ENCODE measurements at places on chromosomes 2 and 18.
A peak's percentile ranks its signal among the peaks of the same experiment; 100 is the strongest.

DNA sequence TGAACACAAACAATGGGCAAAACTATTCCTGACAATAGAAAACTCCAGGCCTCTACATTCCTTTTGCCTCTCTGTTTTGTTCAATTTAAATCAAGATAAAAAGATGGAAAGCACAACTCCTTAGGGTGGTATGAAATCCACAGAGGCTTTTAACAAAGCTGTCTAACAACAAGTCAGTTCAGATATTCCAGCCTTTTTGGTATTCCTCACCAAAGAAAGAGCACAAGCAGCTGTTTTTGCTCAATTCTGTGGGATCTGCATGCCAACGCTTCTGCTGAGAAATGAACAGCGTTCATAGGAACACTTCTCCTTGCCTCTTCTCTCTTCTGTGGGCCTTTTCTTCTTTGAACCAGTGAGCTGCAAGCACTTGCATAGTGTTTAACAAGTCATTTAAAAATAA lies 411.6 kb upstream of the TCF4 start:
- DNase-seq, result no peak

GRCh38 chr2:215749092-215749957 lies 264.0 kb downstream of the MREG start:
- DNase-seq, result no peak

DNA sequence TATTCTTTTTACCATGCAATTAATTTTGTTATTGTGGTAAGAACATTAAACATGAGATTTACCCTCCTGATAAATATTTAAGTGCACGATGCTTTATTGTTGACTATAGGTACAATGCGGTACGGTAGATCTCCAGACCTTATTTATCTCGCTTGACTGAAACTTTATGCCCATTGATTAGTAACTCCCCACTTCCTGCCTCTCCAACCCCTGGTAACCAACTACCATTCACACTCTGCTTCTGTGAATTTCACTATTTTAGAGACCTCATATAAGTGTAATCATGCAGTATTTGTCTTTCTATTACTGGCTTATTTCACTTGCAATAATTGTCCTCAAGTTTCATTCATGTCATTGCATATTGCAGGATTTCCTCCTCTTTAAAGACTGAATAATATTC lies 195.7 kb upstream of the ID2 start:
- no peak for DNase-seq

GRCh38 chr2:192416060-192416459 lies 221.3 kb upstream of the TMEFF2 start:
- no peak for DNase-seq

DNA sequence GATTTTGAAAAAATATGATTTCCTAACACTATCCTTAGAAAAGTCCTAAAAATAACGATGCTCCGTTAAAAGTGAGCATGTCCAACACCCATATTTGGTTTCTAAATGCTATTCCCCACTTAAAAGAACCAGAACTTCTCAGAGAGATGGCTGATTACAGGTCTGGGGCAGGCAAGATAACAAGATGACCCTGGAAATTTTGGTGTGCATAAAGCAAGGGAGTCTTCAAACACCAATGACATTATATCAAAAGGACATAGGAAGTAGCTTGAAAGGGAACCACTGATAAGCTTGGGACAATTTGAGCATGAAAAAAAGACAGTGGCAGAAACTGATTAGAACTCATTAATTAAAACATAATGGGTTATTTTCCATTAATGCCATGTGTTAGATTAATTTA lies 17.9 kb downstream of the STK17B start:
- DNase-seq, result no peak

DNA sequence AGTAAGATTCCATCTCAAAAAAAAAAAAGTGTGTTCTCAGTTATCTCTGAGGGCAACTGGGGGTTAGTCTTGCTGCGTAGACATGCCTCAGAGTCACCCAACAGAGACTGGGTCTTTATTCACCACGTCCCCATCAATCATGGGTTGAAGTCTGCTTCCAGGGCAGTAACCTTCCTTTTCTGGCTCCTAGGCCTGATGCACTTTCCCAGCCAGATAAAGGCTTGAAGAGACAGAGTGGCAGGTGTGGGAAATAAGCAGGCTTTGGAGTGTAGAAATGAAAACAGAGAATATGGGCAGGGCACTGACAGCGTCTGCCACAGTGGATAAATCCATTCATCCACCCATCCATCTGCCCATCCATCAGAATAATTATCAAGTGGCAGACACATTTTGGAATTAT lies 134.1 kb upstream of the LGALSL start:
- DNase-seq, result no peak

- DNase-seq, result no peak
These were observed 396.8 kb upstream of the ID2 start for GRCh38 chr2:8285081-8285480.

GRCh38 chr2:72109904-72110303 lies 37.8 kb downstream of the CYP26B1 start:
- DNase-seq, result no peak

- no peak for DNase-seq
These were observed 17.3 kb downstream of the ALPK2 start for GRCh38 chr18:58611395-58612131.

GRCh38 chr18:49162226-49162864 lies 211.6 kb upstream of the SMAD7 start:
- DNase-seq, result no peak

GRCh38 chr2:241018051-241018891 lies 19.9 kb downstream of the SNED1 start:
- DNase-seq, result no peak

DNA sequence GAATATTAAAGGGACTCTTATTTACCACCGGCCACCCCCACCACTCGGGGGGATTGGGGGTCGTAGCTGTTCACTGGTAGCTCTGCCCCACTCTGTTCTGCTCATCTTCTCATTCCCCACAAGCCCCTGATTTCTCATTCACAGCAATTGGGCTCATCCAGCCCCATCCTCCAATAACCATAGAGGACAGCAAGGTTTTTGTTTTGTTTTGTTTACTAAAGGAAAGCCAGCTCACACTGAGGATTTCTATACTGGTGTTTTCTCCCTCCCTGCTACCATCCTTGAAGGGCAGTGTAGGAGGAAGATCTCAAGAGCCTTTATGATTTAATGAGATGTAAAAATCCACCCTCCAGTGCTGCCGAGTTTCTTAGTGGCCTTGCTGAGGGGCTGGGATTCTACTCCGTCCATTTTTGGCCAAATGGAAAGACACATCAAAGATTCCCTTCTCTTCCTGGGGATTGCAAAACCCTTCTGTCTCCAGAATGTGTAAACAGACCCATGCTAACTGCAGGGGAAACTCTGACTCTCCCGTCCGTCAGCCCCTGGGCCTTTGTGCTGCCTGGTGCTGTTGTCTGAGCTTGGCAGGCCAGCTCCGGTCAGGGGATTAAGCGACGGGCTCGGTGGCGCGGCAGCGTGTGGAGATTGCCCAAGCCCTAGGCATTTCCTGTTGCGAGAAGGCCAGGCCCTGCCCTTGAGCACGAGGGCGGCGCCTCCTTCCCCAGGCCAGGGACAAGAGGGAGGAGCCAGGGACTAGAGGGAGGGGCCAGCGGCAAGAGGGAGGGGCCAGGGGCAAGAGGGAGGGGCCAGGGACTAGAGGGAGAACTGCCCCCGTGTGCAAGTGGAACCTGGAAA lies 165.0 kb downstream of the ANTXR1 start:
- DNase-seq, result peak; percentile 4

- DNase-seq, result peak; percentile 23
These were observed 65.8 kb upstream of the EML6 start for GRCh38 chr2:54657664-54658083.

- no peak for DNase-seq
These were observed 97.6 kb downstream of the MAPRE2 start for GRCh38 chr18:35138773-35139172.

- DNase-seq, result no peak
These were observed 60.0 kb downstream of the MBP start for GRCh38 chr18:77072566-77072965.

- DNase-seq, result no peak
These were observed 41.2 kb upstream of the DAPL1 start for GRCh38 chr2:158753641-158754611.

DNA sequence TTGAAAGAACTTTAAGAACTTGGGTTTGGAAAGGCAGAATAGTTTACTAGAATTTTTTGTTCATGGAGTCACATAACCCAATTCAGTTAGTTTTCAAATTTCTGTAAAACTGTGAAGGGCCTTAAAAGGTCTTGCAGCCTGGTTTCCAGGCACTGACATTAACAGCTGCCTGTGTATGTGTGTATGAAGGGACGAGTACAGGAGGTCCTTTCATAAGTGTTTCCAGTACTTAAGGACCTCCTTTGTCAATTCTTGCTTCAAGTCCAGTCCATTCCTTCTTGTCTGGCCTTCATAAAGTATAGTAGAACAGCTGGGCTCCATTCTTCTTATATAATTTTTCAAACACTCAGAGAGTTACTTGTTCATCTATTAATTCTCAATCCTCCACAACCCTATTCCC lies 136.5 kb downstream of the NR4A2 start:
- DNase-seq, result no peak

DNA sequence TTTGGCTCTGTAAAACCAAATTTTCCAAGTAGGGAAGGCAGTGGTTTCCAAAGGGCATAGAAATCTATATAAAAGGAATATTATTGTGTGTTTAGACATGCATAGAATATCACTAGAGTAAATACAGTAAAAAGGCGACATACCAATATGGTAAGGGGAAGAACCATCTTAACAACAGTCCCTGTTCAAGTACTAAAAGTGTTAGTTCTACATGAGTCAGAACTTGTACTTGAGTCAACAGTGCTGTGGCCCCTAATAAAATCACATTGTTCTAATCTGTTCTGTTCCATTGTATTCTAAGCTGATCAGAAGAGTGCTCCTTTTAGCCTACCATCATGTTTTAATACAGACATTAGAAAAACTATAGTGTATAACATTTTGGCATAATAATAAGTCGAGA lies 36.1 kb upstream of the TNFRSF11A start:
- no peak for DNase-seq

GRCh38 chr2:119699016-119699606 lies 20.1 kb downstream of the TMEM177 start:
- DNase-seq, result no peak

- DNase-seq, result no peak
These were observed 57.6 kb downstream of the TTC21B start for GRCh38 chr2:165895974-165896373.

DNA sequence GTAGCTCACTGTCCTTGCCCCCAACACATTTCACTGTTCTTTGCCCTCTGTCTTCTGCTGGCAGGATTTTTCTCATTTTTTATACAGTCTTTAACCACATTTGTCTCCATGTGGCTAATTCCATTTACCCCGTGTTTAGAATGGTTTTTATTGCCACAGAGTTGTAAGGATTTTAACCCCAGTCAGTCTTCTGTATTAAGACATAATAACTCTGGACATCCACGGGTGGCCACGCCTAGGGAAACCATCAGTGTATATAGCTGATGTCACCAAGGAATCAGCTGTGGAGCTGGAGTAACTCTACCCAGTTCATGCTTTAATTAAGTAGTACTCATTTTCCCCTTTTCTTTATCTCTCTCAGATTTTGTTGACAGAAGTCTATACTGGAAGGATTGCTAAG lies 139.8 kb downstream of the MAP4K4 start:
- no peak for DNase-seq

GRCh38 chr2:158805255-158805654 lies 10.1 kb downstream of the DAPL1 start:
- DNase-seq, result no peak

Measured in stimulated activated CD4-positive, alpha-beta T cell treated with anti-CD3 and anti-CD28 coated beads, Interleukin-1b, Interleukin-23, amount 100 ng/mL, for 48 hours (primary cell).